HepG2 (cell line): ENCODE measurements at places on chromosomes 11 and 22. TPM values are rescaled to one million over a fixed set of nuclear protein-coding genes. Genes with fewer than 3 reads are reported as not detected.

DNA sequence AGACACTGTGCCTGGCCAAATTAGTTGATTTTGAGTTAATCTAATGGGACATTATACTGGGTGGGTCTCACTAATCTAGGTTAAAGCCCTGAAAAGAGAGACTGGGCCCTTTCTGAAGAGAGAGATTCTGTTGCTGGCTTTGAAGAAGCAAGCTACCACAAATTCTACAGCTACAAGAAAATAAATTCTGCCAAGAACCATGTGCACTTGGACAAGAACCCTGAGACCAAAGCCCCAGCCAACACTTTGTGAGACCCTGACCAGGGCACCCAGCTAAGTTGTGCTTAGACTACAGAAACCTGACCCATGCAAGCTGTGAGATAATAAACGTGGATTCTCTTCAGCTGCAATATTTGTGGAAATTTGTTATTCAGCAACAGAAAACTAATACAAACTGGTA, 20.1 kb upstream of the SPON1 start:
- no peak overlapping the region for H3K27ac ChIP-seq
- no peak for DNase-seq
- H3K4me3 ChIP-seq, result no peak overlapping the region
- no peaks in the 10 kb centered on the region for H3K4me1 ChIP-seq

- no peak for DNase-seq
- H3K4me1 ChIP-seq, result no peaks in the 10 kb centered on the region
- H3K4me3 ChIP-seq, result no peak overlapping the region
- H3K36me3 ChIP-seq, result no peaks in the 10 kb centered on the region
- H3K27ac ChIP-seq, result no peak overlapping the region
Observed at GRCh38 chr11:13174090-13174489, 103.5 kb upstream of the BMAL1 start.

Gene TRIM48
- not detected in 2 replicates for total RNA-seq

Gene SCGB1C1
- not detected in 2 replicates for total RNA-seq
